A549 treated with CpdA at 1 μM for 4 hours (cell line): ENCODE measurements at places on chromosomes 7 and 10. TPM values are rescaled to one million over a fixed set of nuclear protein-coding genes. Genes with fewer than 3 reads are reported as not detected.

ANKRD30A gene
- total RNA-seq: 0.37 to 1.4 TPM (median 1.0 TPM) in 5 replicates

ITIH5 gene
- 0.02 to 0.37 TPM (median 0.08 TPM) in 5 replicates for total RNA-seq

SMURF1 gene
- 24.1 to 30.3 TPM (median 25.8 TPM) in 5 replicates for total RNA-seq

OGDHL gene
- total RNA-seq: 0.21 to 0.24 TPM (median 0.21 TPM) in 5 replicates

VWDE gene
- 0.31 to 0.84 TPM (median 0.48 TPM) in 5 replicates for total RNA-seq

AKR1E2 gene
- 6.0 to 9.2 TPM (median 7.5 TPM) in 5 replicates for total RNA-seq

CCL24 gene
- not detected in 5 replicates for total RNA-seq

ACTA2 gene
- total RNA-seq: 17.2 to 21.8 TPM (median 18.5 TPM) in 5 replicates

ZC3HAV1 gene
- total RNA-seq: 28.0 to 34.8 TPM (median 29.4 TPM) in 5 replicates

HERPUD2 gene
- total RNA-seq: 17.1 to 21.2 TPM (median 20.0 TPM) in 5 replicates

CALML5 gene
- total RNA-seq: not detected in 5 replicates

AKR1C1 gene
- total RNA-seq: 467 to 623 TPM (median 597 TPM) in 5 replicates

ZNF273 gene
- total RNA-seq: 2.1 to 3.0 TPM (median 2.2 TPM) in 5 replicates

PRPS1L1 gene
- not detected in 5 replicates for total RNA-seq

LBX1 gene
- not detected in 5 replicates for total RNA-seq

ICA1 gene
- 1.1 to 1.7 TPM (median 1.1 TPM) in 5 replicates for total RNA-seq

PGAM2 gene
- not detected in 5 replicates for total RNA-seq

TSC22D4 gene
- total RNA-seq: 30.8 to 38.7 TPM (median 35.0 TPM) in 5 replicates

NRAP gene
- not detected in 5 replicates for total RNA-seq

TAS2R5 gene
- total RNA-seq: 0.40 to 0.59 TPM (median 0.54 TPM) in 5 replicates

EPO gene
- 0.03 TPM in 1 of 5 replicates, not detected in the others for total RNA-seq

PPP1R17 gene
- not detected in 5 replicates for total RNA-seq

ABCB1 gene
- total RNA-seq: 0.08 to 0.18 TPM (median 0.15 TPM) in 3 of 5 replicates, not detected in the others

CHAT gene
- not detected in 5 replicates for total RNA-seq

DRGX gene
- total RNA-seq: not detected in 5 replicates

DNAJC12 gene
- total RNA-seq: 56.2 to 75.8 TPM (median 66.0 TPM) in 5 replicates

TMEM236 gene
- total RNA-seq: 0.05 to 0.12 TPM (median 0.07 TPM) in 5 replicates
